Stimulated activated CD4-positive, alpha-beta T cell treated with anti-CD3 and anti-CD28 coated beads, Interleukin-1b, Interleukin-23, amount 100 ng/mL, for 4 hours (primary cell): ENCODE measurements at places on chromosomes 1 and 21.

- no peak for DNase-seq
Measured at GRCh38 chr1:178821134-178821866, 49.6 kb downstream of the ANGPTL1 start.

GRCh38 chr1:109819906-109820305 lies 56.2 kb upstream of the EPS8L3 start:
- DNase-seq, result no peak

- DNase-seq, result no peak
Measured at GRCh38 chr1:172203135-172203823, 217.2 kb upstream of the C1orf105 start.

DNA sequence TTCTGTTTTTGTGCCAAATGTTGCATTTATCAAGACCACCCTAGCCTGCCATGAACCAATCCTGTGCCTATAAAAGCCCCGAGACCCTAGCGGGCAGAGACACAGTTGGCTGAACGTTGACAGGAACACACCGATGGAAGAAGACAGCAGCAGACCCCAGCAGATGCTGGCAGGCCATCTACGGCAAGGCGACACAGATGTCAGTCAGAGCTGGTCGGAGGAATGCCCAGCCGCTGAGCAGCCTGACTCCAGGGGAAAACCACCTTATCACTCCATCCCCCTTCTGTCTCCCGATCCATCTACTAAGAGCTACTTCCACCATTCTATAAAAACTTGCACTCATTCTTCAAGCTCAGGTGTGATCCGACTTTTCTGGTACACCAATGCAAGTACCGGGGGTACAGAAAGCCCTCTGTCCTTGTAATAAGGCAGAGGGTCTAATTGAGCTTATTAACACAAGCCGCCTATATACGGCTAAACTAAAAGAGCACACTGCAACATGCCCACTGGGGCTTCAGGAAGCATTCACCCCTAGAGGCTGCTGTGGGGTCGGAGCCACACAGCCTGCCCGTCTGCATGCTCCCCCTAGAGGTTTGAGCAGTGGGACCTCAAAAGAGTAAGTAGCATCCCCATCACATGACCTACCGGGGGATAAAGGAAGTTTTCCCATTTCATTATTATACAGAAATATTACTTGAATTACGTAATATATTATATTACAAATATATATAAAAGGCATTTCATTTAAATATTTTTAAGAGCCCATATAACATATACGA lies 1156.3 kb upstream of the B3GALT2 start:
- no peak for DNase-seq

- no peak for DNase-seq
Measured at GRCh38 chr1:210233495-210234328, 1.1 kb downstream of the SERTAD4 start.

DNA sequence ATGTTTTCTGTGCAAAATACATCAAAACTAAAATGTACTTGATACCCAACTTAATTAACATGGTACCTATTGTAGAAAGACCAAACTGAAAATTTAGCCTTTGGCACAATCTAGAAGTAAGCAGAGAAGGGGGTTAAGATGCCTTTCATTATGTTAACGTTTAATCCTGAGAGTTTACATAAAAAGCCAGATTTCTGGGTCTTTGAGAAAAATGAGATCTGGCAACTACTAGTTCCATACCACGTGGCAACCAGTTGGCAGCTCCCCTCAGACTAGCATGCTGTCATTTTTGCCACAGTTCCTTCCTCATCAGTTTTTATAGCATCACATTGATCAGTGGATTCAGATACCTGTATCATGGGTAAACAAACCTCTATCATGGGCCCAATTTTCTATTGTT lies 1.5 kb downstream of the RO60 start:
- no peak for DNase-seq

- DNase-seq, result no peak
Measured at GRCh38 chr1:185559684-185560331, 174.4 kb upstream of the HMCN1 start.

- DNase-seq, result no peak
Measured at GRCh38 chr1:145887631-145888030, 2.0 kb upstream of the ANKRD35 start.

DNA sequence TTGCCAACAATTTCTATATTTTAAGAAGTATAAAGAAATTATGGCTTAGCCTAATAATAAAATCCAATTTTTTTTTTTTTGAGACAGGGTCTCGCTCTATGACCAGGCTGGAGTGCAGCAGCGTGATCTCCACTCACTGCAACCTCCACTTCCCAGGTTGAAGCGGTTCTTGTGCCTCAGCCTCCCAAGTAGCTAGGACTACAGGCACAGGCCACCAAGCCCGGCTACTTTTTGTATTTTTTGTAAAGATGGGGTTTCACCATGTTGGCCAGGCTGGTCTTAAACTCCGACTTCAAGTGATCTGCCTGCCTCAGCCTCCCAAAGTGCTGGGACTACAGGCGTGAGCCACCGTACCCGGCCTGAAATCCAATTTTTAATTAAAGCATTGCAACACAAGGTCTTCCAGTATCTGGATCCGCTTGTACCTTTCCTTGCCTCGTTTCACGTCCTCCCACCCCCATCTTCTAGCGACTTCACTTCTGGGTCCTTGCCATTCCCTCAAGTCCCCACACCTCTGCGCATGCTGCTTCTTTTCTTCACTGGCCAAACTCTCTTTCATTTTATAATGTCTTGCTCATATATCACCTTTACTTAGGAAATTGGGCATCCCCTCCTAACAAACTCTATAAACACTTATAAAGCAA lies 2.3 kb downstream of the FUBP1 start:
- DNase-seq, result no peak

GRCh38 chr1:58809325-58810010 lies 25.6 kb upstream of the JUN start:
- no peak for DNase-seq

GRCh38 chr1:211732293-211732980 lies 57.0 kb upstream of the NEK2 start:
- DNase-seq, result no peak

- DNase-seq, result no peak
Measured at GRCh38 chr1:177517546-177517945, 346.8 kb downstream of the BRINP2 start.

GRCh38 chr21:32135401-32136363 lies 143.2 kb downstream of the MIS18A start:
- no peak for DNase-seq

GRCh38 chr1:103517380-103518047 lies 8.0 kb upstream of the RNPC3 start:
- DNase-seq, result no peak

- DNase-seq, result no peak
Measured at GRCh38 chr1:234670967-234671626, 61.1 kb upstream of the IRF2BP2 start.

GRCh38 chr21:44805859-44806258 lies 4.2 kb upstream of the UBE2G2 start:
- DNase-seq, result no peak

DNA sequence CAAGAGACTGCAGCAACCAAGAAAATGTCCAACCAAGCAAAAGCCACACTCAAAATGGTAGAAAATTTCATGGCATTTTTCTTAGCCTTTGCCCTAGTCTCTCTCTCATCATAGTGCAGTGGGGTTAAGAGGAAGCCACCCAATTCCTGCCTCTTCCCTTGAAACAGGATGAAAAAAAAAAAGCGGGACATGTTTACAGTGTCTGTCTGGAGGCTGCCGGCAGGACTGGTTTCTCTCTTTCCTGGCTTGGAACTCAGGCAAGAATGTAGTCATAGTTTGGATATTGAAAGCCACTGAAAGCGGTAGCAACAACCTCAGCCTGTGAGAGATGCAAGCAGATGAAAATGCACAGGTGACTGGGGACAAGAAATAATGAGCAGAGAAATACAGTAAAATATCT lies 13.3 kb upstream of the TNFSF18 start:
- DNase-seq, result no peak

- DNase-seq, result peak; percentile 3
Measured at GRCh38 chr1:101178341-101178687, 58.5 kb upstream of the S1PR1 start.

DNA sequence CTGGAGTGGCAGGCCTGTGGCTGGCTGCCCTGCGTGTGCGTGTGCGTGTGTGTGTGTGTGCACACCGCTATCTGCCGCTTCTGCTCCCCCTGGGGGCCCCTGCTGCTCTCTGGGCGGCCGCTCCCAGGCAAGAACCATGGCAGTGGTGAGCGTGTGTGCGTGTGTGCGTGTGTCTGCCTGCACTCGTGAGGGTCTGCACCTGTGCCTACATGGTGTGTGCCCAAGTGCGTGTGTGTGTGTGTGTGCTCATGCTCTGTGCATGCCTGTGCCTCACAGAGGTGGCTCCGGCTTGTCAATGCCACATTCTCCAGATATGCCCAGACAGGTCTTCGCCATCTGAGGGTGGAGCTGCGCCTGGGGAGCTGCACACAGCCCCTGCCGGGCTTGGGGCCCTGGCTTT lies 18.7 kb upstream of the PEX10 start:
- DNase-seq, result no peak

GRCh38 chr21:29289317-29289716 lies 9.4 kb upstream of the BACH1 start:
- DNase-seq, result no peak

- no peak for DNase-seq
Measured at GRCh38 chr1:172991674-172992400, 58.9 kb downstream of the TNFSF18 start.
